NCI-H1417 (cell line): ENCODE measurements at places on chromosomes 6 and 20.

DNA sequence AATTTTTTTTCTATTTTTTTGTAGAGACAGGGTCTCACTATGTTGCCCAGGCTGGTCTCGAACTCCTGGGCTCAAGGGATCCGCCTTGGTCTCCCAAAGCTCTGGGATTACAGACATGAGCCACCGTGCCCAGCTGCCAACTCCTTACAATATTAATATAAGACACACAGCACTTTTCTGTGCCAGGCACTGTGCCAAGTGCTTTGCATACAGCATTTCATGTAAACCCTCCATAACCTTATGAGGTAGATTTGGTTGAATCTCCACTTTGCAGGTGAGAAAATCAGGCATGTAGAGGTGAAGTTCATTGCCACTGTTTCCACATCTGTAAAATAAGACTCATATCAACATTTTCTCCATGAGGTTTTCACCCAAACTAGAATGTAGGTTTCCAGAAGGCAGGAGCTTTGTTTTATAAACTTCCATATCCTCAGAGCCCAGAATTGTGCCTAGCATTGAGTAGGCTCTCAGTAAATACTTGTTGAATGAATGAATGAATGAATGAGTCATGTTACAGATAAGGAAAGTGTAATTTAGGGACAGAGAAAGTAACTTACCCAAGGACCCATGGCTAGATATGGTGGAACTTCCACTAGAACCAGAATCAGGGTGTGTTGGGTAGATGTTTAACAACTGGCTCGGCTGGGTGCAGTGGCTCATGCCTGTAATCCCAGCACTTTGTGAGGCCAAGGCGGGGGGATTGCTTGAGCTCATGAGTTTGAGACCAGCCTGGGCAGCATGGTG, 3.0 kb upstream of the CTNNBL1 start:
- no peak for DNase-seq

- no peak for DNase-seq
Observed at GRCh38 chr6:116430860-116431259, 30.3 kb upstream of the CALHM6 start.

GRCh38 chr20:37990571-37991151, 42.6 kb downstream of the TTI1 start:
- DNase-seq: peak; percentile 33

GRCh38 chr20:16170406-16170971, 402.8 kb downstream of the KIF16B start:
- no peak for DNase-seq

DNA sequence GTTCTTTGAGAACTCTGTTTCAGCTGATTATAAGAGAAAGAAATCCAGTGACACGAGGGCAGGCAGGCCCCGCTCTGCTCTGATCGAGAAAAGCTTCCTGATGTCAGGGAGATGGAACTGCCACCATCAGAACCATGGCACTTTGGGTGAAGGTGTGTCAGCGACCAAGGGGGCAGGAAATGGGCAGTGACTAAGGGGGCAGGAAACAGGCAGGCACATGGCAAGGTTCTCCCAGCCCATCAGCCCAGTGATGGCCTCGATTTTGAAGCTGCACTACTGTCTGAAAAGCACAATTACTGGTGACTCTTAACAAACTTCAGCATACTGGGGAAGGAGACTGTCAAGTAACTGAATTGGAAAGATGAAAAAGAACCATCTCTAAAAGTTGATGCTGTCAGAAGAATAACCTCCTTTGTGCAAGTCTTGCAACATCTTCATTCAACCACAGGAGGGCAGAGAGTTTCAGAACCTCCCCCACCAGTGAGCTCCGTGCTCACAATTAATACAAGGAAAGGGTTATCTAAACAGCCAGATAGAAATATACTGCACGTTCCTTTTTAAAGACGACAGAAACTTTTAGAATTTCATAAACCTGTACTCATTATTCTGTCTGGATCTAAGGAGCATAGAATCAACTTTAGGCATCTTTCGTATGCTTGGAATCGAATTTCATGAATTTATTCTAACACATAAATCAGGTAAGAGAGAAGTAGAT, 39.1 kb downstream of the TMX4 start:
- DNase-seq: no peak

DNA sequence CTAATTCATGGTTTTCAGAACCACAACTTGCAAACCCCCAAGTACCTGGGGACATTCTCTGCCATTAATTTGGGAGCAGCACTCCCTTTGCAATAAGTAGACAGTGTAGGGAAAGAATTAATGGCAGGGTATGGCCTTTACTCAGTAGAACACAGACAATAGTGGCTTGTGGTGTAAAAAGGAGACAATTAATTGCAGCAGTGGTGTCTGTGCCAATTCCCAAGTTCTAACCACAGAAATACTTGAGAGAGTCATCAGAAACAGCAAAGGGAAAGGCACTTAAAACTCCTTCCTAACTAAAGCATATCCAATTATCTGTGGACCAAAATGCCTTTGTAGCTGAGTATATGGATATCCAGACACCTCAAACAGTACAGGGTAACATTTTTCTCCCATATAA, 257.6 kb upstream of the POU3F2 start:
- no peak for DNase-seq

- no peak for DNase-seq
Observed at GRCh38 chr20:50799890-50800550, 5.2 kb downstream of the BCAS4 start.

DNA sequence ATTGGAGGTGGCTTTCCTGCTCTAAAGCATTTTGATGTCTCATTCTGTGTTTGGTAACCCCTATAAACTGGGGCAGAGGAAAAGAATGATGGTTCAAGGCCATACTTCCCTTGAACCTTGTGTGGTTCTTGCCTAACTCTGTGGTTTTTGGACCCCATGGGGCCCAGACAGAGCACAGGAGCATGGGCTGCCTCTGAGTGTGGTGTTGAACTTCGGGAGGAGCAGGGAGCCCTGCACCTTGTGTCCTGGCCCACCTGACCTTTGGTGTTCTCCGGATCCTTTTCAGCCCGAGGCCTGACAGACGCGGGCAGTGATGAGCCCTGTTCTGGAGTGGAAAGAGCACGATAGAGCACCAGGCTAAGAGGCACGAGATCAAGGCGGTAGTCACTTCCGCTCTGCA, 18.8 kb downstream of the TMEM74B start:
- no peak for DNase-seq

DNA sequence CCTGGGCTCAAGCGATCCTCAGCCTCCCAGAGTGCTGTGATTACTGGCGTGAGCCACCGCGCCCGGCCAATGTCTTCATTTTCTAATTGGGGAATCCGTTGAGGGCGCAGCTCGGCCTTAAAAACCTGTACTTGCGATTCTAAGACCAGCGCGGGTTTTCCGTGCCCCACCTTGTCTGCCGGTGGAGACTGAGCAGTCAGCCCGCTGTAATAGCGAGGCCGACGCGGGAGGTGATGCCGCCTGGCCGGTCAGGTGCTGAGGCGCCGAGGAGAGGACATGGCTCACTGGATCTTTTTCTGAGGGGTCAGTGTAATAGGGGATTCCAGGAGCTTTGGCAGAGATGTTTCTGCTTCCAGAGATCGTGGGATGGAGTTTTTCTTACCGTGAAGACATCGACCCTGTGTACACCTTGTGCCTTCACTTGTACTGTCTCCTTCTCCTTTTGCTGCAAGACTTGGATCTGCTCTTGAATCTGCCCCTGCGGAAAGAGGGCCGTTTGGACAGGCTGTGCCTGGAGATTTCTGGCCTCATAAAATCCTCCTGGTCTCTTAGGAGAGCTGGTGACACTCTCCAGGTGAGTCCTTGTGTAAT, 1.5 kb downstream of the TRIM31 start:
- no peak for DNase-seq

DNA sequence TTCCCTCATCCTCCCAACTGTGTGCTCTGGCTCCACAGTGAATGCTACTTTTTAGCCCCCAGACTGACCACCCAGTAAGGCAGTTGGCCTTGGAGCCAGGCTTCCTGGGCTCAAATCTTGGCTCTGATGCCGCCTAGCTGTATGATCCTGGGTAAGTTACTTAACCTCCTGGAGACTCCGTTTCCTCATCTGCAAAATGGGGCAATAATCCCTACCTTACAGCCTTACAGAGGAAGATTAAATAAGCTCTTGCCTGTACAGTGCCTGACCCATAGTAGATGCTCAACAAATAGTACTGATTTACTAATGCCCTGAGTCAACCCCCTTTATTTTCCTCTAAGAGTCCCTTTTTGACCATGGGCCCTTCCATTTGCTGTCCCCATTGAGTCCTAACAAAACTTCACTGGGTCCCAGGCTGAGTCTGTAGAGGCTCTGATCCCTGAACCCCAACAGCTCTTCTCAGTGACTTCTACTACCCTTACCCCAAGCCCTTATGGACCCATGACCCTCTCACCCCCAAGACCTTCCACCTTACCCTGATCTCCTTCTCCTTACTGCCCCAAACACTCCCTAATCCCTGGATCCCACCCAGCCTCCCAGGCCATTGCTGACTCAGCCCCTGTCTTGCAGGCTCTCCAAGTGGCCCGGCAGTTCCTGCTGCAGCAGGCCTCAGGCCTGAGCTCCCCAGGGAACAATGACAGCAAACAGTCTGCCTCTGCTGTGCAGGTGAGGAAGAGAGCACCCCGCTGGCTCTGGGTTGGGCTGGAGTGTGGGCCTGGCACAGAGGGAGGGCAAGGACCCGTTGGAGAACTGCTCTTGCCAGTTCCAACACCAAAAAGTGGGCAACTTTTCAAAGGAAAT, 31.4 kb downstream of the FOXP4 start:
- DNase-seq: peak; percentile 79

GRCh38 chr20:42441196-42441863, 748.4 kb downstream of the PTPRT start:
- DNase-seq: no peak

- DNase-seq: no peak
Observed at GRCh38 chr20:23533161-23533560, 35.1 kb downstream of the CST9L start.

- DNase-seq: no peak
Observed at GRCh38 chr6:160082627-160083026, 39.0 kb upstream of the SLC22A1 start.

DNA sequence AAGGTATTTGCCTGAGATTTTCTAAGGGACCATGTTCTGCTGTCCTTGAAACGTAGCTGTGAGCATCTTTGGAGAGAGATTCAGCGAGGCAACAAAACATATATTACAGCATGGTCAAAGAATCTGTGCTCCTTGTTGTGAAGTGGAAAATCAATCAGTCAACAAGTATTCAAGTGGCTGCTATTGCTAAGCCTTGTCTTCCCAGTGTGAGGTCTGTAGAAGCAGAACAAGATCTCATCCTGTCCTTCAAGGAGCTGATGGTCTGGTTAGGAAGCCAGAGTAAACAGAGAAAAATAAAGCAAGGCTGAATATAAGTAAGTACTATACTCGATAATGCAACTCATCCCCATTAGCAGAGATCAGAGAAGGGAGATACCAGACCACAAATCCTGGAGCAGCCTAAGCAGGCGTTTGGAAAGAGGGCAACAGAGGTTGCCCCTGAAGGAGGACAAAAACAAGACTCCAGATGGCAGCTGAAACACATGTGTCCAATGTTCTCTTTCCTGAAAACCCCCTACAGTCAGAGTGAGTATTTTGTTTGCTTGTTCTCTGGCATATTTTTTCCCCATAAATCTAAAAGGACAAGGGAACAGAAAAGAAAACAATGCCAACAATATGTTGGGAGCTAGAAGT, 392.0 kb downstream of the SYNE1 start:
- DNase-seq: no peak

DNA sequence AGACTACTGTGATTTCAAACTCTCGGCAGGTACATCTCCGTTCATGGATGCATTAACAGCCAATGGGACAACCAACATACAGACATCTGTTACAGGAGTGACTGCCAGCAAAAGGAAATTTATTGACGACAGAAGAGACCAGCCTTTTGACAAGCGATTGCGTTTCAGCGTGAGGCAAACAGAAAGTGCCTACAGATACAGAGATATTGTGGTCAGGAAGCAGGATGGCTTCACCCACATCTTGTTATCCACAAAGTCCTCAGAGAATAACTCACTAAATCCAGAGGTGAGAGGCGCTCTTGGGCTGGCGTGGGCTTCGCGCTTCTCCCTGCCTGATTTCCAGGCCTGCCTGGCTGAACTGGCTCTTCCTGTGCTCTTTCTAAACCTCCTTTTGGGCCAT, 68.4 kb downstream of the RPP40 start:
- DNase-seq: no peak

GRCh38 chr6:152259234-152259633, 377.9 kb downstream of the SYNE1 start:
- DNase-seq: no peak

DNA sequence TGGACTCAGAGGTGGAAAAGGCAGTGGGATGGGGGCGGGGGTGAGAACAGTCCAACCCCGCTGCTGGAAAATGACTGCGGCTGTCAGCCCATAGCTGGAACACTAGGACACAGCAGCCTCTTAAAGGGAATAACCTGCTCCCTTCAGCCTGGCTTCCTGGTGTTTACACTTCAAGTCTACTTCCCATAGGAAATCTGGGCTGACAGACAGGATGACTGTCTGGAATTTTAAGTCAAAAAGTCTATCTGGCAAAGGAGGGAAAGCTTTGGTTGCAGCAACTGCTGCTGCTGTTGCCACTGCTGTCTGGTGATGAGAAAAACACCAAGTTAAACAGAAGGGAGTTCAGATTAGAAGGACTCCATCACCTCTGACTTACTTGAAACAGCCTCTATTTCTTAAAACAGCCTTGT, 44.9 kb downstream of the TNFRSF21 start:
- no peak for DNase-seq

DNA sequence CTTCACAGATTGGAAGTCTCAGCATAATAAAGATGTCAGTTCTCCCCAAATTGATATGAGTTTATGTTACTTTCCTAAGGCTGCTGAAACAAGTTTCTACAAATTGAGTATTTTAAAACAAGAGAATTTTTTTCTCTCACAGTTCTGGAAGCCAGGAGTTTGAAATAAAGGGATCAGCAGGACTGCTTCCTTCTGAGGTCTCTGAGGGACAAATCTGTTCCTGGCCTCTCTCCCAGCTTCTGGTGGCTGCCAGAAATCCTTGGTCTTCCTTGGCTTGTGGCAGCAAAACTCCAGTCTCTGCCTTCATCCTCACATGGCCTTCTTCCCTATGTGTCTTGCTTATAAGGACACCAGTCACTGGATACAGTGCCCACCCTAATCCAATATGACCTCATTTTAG, 136.1 kb downstream of the TFAP2A start:
- no peak for DNase-seq

DNA sequence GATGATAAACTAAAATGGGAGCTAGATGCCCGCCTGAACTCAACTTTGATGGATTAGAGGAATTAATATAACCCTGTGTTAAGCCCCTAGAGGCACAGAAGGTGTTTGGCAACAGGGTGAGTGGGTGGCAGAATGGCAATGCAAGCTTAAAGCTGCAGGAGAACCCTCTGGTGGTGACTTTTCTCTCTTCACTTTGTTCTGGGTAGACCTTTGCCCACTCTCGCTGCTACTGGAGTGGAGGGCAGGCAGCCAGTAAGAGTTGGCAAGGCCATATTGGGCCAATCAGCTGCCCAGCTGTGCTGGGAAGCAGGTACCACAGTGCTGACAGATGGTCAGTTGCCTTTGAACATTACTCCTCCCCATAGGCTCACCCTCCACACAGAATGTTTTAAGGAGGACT, 468.2 kb downstream of the MMUT start:
- DNase-seq: no peak
